ENCODE measurements at places on chromosomes 11 and 22. TPM values are rescaled to one million over a fixed set of nuclear protein-coding genes. Genes with fewer than 3 reads are reported as not detected.
A peak's percentile ranks its signal among the peaks of the same experiment; 100 is the strongest.

GRCh38 chr11:95359341-95359663, 128.3 kb upstream of the SESN3 start:
- no peaks in the 10 kb centered on the region for H3K27me3 ChIP-seq
- DNase-seq: no peak
- no peak overlapping the region for H3K4me3 ChIP-seq
- no peak overlapping the region for H3K27ac ChIP-seq
- H3K36me3 ChIP-seq: no peaks in the 10 kb centered on the region

GRCh38 chr11:12460466-12460865, 83.1 kb downstream of the PARVA start:
- no peaks in the 10 kb centered on the region for H3K27me3 ChIP-seq
- DNase-seq: no peak
- no peak overlapping the region for H3K27ac ChIP-seq
- peaks cover 5% of the 10 kb centered on the region for H3K4me1 ChIP-seq

DNA sequence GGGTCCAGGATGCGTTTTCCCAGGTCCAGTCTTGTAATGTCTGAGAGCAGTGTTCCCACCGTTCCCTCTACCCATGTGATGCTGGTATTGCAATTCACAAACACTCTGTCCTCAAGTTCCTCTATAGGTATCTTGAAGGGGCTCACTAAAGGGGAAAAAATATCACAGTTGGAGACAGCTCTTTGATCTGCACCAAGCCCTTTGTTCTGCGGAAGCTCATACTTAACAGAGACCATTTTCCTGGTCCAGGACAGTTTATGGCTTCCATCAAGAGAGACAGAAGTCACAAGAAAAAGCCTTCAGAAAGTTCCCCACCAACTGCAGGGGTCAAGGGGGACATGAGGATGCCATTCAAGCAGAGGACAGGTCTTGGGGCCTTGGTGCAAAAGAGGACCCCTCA, 2.1 kb downstream of the CD3D start:
- H3K4me1 ChIP-seq: no peaks in the 10 kb centered on the region
- H3K27me3 ChIP-seq: peaks cover 3% of the 10 kb centered on the region
- DNase-seq: no peak
- no peak overlapping the region for H3K27ac ChIP-seq
- H3K4me3 ChIP-seq: no peak overlapping the region

- DNase-seq: no peak
- H3K27ac ChIP-seq: no peak overlapping the region
- H3K4me3 ChIP-seq: no peak overlapping the region
- H3K36me3 ChIP-seq: no peaks in the 10 kb centered on the region
Observed at GRCh38 chr11:129972611-129973010, 30.0 kb downstream of the PRDM10 start.

DNA sequence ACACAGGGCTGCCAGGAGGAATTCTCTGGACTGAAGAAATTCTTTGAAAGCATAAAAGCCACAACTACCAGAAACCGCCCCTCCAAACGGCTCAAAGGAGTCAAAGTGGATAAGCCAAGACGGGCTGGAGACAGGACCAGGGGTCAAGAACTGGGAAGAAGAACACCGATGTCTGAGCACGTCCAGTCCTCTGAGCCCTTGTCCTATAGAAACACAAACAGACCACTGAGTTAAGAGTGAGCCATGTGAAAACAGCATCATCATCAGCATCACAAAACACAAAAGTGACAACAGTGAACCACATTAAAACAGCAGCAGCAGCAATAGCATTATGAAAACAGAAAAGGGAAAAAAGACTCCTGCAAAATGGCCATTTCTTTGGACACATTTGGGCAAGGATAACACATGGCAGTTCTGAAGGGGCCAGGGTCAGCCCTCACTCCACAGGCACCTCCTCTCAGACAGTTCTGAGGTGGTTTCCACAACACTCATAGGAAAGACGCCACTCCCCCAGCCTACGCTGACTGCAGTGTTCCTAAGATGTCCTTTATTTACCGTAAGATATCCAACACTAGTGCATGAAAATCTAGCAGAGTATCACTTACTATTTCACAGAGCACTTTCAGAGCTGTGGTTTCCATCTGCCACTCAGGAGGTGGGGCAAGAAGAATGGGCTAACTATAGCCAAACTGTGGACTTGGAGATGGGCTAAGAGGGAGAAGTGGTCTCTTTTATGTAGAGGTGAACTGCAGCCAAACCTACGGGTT, 28.6 kb upstream of the YPEL1 start:
- no peak overlapping the region for H3K27ac ChIP-seq
- H3K36me3 ChIP-seq: peaks cover 47% of the 10 kb centered on the region
- H3K27me3 ChIP-seq: no peaks in the 10 kb centered on the region

GRCh38 chr11:125062218-125062930, 731 bp upstream of the SLC37A2 start:
- no peaks in the 10 kb centered on the region for H3K36me3 ChIP-seq
- H3K4me1 ChIP-seq: peaks cover 9% of the 10 kb centered on the region
- no peak for DNase-seq
- no peaks in the 10 kb centered on the region for H3K27me3 ChIP-seq

DNA sequence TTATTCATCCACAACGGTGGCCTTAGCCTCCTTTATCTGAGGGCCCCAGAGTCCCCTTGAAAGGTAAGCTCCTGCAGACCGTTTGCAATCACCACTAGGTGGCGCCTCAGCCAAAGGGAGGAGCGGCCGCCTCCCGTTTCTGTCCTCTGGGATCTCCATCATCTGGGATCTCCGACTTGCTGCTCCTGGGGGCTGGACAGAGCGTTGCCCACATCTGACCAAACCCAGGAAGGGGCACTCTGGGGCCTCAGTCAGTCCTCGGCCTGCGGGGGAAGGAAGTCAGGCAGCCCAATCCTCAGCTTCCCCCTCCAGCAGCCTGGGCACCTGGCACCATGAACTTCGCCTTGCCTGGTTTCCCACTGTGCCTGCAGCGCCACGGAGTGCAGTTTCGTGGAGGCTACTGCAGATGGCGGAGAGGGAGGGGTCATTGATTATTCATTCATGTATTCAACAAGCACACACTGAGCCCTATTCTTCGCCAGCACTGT, 23.5 kb downstream of the TP53I11 start:
- no peaks in the 10 kb centered on the region for H3K4me1 ChIP-seq
- H3K36me3 ChIP-seq: peaks cover 4% of the 10 kb centered on the region
- peak; percentile 52 for DNase-seq
- no peak overlapping the region for H3K27ac ChIP-seq
- H3K4me3 ChIP-seq: no peak overlapping the region

- DNase-seq: no peak
- no peak overlapping the region for H3K27ac ChIP-seq
- H3K4me1 ChIP-seq: no peaks in the 10 kb centered on the region
Observed at GRCh38 chr11:18019650-18020049, 6.8 kb upstream of the SERGEF start.

DNA sequence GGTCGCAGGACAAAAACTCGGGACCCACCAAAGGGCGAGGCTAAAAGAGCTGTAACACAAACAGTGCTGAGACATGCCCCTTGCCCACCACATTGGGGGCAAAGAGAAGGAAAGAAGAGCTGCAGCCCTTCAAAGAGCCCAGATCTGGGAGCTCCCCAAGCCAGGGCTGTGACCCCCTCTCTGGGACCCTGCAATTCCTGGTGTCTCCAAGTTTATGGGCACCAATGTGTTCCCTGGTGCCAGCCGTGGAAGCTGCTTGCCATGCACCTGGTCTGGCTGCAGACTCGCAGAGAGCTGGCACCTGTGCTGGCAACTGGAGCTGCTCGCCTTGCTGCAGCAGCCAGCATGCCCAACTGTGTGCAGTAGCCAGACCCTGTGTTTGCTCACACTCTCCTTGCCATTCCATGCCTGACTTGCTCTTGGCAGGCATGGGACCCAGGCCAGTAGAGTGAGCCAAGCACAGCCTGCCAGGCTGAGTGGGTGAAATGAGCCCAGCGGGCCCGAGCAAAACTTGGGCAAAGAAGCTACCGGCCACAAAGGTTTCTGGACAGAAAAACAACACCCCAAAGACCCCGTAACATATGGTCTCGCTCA, 16.0 kb downstream of the RRP8 start:
- no peaks in the 10 kb centered on the region for H3K36me3 ChIP-seq
- no peak overlapping the region for H3K4me3 ChIP-seq
- H3K4me1 ChIP-seq: no peaks in the 10 kb centered on the region
- no peak overlapping the region for H3K27ac ChIP-seq
- no peaks in the 10 kb centered on the region for H3K27me3 ChIP-seq
- no peak for DNase-seq

- no peaks in the 10 kb centered on the region for H3K36me3 ChIP-seq
- no peaks in the 10 kb centered on the region for H3K4me1 ChIP-seq
- no peak overlapping the region for H3K4me3 ChIP-seq
- no peaks in the 10 kb centered on the region for H3K27me3 ChIP-seq
Observed at GRCh38 chr11:115360186-115360824, 143.9 kb downstream of the CADM1 start.

MIOX gene
- not detected for total RNA-seq

GRCh38 chr11:121106812-121107211, 5.8 kb downstream of the TECTA start:
- DNase-seq: no peak
- no peaks in the 10 kb centered on the region for H3K4me1 ChIP-seq
- H3K36me3 ChIP-seq: no peaks in the 10 kb centered on the region
- no peak overlapping the region for H3K27ac ChIP-seq
- no peak overlapping the region for H3K4me3 ChIP-seq
- no peaks in the 10 kb centered on the region for H3K27me3 ChIP-seq

- no peaks in the 10 kb centered on the region for H3K4me1 ChIP-seq
- H3K4me3 ChIP-seq: no peak overlapping the region
- no peak overlapping the region for H3K27ac ChIP-seq
Observed at GRCh38 chr11:2847561-2847960, 38.0 kb downstream of the CDKN1C start.
